Endodermal cell (in vitro differentiated cells): ENCODE measurements at places on chromosomes 7 and 10.
A peak's percentile ranks its signal among the peaks of the same experiment; 100 is the strongest.

DNA sequence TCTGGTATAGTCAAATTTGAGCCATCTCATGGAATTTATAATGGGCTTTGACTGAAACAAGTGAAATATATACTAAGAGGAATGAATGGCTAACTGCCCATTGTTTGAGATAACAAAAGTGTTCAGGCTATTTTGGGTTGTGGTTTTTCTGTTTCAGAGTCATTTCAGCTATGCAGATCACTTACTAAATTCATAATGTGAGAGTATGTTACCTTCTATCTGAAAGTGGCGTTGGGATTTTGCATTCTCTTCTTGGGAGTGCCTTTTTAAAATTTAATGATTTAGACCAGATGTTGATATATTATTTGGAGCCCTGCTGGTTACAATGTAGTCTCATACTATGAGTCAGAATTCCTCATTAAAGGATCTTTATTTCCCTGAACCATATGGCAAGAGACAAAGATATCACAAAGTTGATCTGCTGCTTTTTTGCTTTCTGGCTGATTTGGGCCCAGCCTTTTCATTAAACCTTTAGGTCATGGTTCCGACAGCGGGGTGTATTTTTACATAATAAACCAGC is 10.4 kb downstream of the VCL start:
- no peak for DNase-seq

DNA sequence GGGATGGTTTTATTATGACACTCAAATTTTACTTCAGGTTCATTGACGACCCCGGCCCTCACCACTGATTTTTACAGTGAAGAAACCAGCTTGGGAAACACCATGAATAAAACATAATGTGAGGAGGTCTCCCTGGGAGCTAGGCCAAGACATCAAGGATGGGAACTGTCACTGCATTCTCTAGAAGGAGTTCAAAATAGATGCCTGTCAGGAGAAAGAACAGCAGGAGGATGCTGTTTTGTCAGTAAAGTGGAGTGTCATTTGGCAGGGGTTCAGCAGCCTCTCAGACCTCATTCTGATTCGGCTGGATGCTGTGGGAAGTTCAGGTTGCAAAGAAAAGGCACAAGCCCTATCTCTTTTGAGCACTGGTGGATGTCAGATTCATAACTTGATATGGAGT is 360.3 kb upstream of the C7orf33 start:
- DNase-seq = no peak

DNA sequence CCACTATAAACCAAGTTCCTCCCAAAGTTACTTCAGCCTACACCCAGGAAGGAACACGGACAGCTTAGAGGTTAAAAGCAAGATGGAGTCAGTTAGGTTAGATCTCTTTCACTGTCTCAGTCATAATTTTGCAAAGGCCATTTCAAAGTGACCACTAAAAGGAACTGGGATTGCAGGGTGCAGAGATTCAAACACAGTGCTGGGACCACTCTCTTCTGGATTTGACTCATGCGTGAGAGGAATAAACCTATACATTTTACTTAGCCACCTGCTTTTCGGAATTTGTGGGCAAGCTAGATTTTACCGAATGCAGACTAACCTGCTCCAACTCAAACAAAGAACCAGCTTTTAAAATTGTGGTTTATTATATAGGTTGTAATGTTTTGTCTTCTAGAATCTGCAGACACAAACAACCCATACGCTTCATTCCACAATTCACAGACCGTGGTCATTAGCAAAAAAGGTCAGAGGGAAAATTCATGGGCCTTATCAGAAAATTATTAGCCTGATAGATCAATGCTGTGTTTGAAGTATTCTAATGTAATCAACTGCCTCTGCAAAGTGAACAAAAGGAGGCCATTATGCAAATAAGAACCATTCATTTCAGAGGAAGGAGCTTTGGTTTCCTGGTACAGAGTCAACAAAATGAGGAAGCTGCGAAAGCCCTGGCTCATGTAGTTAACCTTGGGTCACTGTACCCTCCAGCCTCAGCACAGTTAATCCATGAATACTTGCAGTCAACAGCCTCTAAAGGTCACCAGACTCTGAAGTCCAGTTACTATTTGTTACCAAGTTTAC is 342.7 kb upstream of the KLF6 start:
- no peak for DNase-seq

GRCh38 chr10:71575934-71576801 is 143.4 kb downstream of the C10orf105 start:
- DNase-seq = no peak

GRCh38 chr10:113620511-113620910 is 43.3 kb downstream of the NRAP start:
- no peak for DNase-seq

DNA sequence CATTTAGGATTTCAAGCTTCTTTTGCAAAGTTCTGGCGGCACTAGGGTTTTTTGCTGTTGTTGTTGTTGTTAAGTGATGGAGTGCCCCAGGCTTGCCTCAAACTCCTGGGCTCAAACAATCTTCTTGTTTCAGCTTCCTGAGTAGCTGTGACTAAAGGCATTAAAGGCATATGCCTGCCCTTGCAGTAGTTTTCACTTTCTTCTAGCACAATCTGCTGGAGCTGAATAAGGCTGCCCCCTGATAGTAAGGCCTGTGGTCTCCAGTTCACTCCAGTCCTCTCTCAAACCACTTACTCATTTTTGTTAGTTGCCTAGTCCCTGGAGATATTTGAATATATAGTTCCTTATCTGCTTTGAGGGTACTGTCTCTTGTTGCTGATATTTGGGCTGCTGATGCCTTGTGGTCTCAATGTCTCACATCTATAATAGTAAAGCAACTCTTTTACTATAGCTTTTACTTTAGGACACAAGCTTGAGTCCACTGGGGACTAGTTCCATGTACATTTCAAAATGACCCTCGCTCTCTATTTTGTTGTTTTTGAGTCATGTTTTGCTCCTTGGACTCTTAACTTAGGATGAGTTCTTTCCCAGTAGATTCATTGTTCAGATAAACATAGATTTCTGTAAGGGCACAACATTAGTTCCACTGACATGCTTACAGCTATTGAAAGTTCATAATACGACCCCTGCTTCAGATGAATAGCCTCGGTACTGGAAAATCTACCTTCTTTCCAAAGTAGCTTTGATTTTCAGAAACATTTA is 25.5 kb downstream of the PHF14 start:
- DNase-seq = no peak

- DNase-seq = no peak
Measured at GRCh38 chr10:63702092-63702491, 180.9 kb downstream of the REEP3 start.

- DNase-seq = no peak
Measured at GRCh38 chr7:11648101-11648500, 183.9 kb downstream of the THSD7A start.

GRCh38 chr10:118541718-118542117 is 53.7 kb downstream of the PRLHR start:
- DNase-seq = no peak

DNA sequence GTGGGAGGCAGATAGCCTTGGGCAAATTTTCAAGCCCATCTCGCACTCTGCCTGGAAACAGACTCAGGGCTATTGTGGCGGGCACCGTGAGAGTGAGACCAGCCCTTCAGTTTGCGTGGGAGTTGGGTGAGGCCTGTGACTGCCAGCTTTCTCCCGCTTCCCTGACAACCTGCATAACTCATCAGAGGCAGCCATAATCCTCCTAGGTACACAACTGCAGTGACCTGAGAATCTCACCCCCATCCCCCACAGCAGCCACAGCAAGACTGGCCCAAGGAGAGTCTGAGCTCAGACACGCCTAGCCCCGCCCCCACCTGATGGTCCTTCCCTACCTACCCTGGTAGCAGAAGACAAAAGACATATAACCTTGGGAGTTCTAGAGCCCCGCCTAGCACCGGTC is 275.4 kb downstream of the GRID1 start:
- DNase-seq = peak; percentile 67
